ENCODE measurements at places on chromosomes 3 and 15. TPM values are rescaled to one million over a fixed set of nuclear protein-coding genes. Genes with fewer than 3 reads are reported as not detected.

TF gene
- total RNA-seq: 0.91 TPM

SEMA3F gene
- 18.7 TPM for total RNA-seq

SI gene
- not detected for total RNA-seq

RYR3 gene
- 0.07 TPM for total RNA-seq

CPLX3 gene
- 0.06 TPM for total RNA-seq
